ENCODE measurements at places on chromosomes 11 and 22.

DNA sequence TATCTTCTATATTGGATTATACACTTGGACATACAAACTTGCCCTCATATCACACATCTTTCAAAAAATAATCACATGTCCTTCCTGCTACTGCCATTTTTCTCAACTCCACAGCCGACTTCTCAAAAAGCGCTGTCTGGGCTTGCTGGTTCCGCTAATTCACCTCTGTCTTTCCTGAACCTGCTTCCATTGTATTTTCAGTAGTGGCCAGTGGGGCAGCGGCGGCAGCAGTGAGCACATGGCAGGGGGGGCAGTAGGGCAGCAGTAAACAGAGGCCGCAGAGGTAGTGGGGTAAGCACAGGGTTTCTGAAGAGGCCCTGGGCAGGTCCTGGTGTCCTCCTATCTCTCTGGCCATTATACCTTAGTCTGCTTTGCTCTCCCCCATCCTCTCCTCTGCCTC is 126.3 kb downstream of the RRAS2 start:
- no peak for DNase-seq

DNA sequence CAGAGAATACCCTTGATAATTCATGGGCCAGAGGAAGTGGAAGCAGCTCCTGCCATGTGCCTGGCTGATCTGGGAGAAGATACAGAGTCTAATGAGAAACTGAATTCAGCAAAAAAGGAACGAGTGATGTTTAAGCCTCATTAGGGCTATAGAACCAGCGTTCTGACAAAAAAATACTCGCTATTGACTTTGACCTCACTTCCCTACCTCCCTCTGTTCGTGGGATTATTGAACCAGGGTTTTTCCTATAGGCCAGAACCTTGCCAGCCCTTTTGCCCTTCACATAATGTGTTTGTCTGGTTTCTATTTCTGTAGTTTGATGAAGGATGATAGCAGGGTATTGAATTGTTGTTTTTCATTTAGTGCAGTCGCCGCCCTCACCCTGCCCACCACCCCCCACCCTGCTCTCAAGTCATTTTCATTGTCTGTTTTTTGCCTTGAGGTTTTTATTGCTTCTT is 7.6 kb upstream of the RBFOX2 start:
- DNase-seq: no peak

- DNase-seq: no peak
Measured at GRCh38 chr11:17561111-17561415, 14.0 kb downstream of the OTOG start.

- DNase-seq: no peak
Measured at GRCh38 chr11:123083623-123084029, 21.7 kb upstream of the HSPA8 start.

GRCh38 chr11:70502677-70503467 is 104.5 kb downstream of the CTTN start:
- DNase-seq: no peak

GRCh38 chr11:68832476-68833181 is 9.1 kb downstream of the CPT1A start:
- DNase-seq: no peak

- DNase-seq: no peak
Measured at GRCh38 chr11:126465573-126466188, 110.2 kb downstream of the ST3GAL4 start.
